ENCODE measurements at places on chromosomes 12 and 14.

- DNase-seq, result no peak
Measured at GRCh38 chr14:70658899-70659298, 17.2 kb downstream of the TTC9 start.

- DNase-seq, result peak; percentile 48
Measured at GRCh38 chr12:124737772-124738635, 125.7 kb downstream of the SCARB1 start.

GRCh38 chr14:96297000-96297399 lies 41.0 kb downstream of the BDKRB1 start:
- DNase-seq, result no peak

GRCh38 chr12:96196781-96197180 lies 2.6 kb downstream of the ELK3 start:
- DNase-seq, result no peak

DNA sequence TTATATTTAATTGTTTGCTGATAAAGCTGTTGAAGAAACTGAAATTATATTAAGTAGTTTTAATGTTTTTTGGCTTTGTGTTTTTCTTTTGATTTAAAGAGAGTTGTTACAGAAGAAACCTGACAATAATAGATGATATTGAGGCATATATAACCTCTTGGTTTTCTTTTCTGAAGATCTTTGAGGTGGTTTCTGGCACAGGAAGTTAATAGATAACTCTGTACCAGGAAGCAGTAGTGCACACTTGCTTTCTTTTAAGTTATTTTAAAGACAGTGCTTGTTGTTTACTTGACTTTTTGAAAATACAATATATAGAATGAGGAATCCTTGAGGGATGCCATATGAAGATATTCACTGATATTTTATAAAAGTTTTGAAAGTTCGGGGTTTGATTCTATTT lies 209.0 kb upstream of the FBXO33 start:
- no peak for DNase-seq

DNA sequence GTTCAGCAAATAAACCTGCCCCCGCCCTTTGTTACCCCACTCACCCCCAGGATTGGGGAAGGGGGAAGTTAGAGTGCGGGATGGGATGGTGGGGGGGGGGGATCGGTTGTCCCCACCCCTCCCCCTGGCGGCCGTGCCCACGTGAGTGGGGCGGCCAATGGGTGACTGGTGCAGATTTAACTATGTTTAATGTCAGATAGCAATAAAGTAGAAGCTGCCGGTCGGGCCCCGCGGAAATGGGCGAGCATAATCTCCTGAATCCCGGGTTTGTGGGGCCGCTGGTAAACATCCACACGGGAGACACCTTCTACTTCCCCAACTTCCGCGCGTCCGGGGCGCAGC lies at the start of gene HOXC12:
HOXC12 (plus strand) TSS at position 210 of the 342 bp plus-strand sequence; CDS start at position 237, 27 bp downstream.
- no peak for DNase-seq

- DNase-seq, result no peak
Measured at GRCh38 chr12:3832738-3833137, 40.5 kb downstream of the PARP11 start.

DNA sequence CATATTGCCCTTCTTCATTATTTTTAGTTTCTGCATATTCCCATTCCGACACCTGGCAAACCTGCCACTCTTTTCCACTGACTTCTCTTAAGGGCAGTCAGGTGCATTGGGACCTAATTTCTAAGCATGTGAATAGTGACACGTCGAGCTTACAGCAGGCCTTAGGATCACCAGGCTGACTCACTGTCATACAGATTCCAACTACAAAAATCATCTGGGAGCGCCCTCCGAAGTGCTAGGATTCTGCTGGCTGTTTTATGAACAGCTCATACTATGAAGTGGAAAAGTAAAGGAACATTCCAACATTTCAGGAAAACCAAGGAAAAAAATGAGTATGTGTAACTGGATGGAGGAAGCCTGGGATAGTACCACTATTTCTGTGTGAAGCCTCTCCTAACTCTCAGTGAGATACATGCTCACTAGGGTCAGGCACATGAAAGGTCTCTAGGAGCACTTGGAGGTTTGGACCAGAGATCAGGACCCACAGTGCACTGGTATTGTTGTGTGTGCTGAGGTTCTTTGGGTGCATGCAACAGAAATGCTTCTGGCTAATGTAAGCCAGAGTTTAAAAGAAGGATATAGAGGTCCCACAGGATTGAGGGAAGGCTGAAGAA lies 257.4 kb downstream of the ZFP36L1 start:
- DNase-seq, result peak; percentile 33

- peak; percentile 37 for DNase-seq
Measured at GRCh38 chr14:54881761-54882401, 20.7 kb downstream of the GCH1 start.

- no peak for DNase-seq
Measured at GRCh38 chr12:43079476-43079875, 472.5 kb downstream of the ADAMTS20 start.

GRCh38 chr12:66196806-66197205 lies 7.8 kb downstream of the IRAK3 start:
- DNase-seq, result no peak

- no peak for DNase-seq
Measured at GRCh38 chr12:4031703-4032291, 158.6 kb upstream of the PARP11 start.

- DNase-seq, result no peak
Measured at GRCh38 chr14:34023824-34024767, 73.2 kb upstream of the EGLN3 start.

DNA sequence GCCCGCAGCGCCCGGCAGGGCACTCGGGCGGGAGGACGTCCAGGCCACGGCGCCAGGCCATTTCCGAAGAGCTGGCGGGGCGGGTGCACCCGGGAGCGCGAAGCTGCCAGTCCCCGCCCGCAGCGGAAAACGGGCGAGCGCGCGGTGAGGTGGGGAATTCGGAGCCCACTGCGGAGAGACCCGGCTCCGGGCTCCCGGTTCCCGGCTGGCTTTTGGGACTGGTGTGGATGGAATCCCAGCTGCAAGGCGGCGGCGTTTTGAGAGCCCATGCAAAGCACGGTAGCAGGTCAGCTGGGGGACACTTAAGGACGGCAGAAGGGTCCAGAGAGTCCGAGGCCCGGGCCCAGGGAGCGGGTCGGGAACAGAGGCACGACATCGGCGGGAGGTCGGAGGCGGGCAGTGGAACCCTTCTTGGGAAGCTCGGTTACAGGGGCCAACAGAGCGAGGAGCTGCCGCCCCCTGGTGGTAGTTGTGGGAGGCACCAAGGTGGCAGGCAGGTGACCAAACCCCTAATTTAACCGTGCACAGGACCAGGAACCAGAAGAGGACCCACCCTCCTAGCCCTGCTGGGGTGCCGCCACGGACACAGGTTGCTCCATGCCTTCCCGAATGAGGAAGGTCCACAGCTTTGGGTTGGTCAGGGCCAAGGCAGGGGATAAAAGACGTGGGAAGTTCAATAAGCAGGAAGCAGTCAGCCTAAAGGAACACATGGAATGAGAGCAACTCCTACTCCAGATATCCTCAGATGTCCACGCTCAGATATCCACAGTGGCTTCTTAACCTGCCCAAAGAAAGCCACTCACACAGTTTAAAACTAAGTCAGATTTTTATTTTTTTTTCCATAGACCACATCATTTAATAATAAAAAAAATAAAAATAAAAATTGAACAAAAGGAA lies 685 bp upstream of the CDH24 start:
- DNase-seq, result peak; percentile 83

GRCh38 chr14:68307790-68308168 lies 485.1 kb downstream of the ZFP36L1 start:
- no peak for DNase-seq

GRCh38 chr12:122870867-122871664 lies 24.9 kb downstream of the VPS37B start:
- DNase-seq, result no peak

GRCh38 chr14:77561881-77562280 lies 54.6 kb downstream of the SPTLC2 start:
- DNase-seq, result no peak

DNA sequence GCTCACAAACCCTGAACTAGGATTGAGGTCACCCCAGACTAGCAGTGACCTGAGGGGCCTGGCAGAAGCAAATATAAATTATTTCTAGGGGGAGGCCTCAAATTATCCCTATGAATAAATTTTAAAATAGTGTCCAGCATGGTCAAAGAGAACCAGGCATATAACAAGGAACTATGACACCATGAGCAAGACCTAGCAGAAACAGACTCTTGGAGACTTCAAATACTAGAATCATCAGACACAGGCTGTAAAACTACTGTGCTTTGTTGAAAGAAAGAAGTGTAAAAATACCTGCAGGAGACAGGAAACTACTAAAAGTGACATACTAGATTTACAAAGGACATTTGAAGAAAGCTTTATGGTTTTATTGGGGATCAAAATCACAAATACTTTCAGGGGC lies 3.2 kb upstream of the BCL7A start:
- no peak for DNase-seq

GRCh38 chr14:64045091-64045490 lies 192.3 kb downstream of the SYNE2 start:
- DNase-seq, result no peak

GRCh38 chr14:73236157-73236556 lies 1.1 kb upstream of the PAPLN start:
- DNase-seq, result no peak

DNA sequence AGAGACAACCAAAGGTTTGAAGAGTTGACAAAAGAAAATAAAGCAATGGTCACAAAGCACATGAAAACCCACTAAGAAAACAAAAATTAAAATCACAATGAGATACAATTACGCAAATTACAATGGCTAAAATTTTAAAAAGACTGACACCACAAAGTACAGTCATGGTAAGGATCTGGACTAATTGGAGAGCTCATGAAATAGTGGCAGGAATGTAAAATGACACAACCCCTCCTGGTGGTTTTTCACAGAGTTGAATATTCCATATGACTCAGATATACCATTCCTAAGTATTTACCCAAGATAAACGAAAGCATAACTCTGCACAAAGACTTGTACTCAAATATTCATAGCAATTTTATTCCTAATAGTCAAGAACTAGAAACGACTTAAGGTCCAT lies 65.9 kb downstream of the NOVA1 start:
- DNase-seq, result no peak

DNA sequence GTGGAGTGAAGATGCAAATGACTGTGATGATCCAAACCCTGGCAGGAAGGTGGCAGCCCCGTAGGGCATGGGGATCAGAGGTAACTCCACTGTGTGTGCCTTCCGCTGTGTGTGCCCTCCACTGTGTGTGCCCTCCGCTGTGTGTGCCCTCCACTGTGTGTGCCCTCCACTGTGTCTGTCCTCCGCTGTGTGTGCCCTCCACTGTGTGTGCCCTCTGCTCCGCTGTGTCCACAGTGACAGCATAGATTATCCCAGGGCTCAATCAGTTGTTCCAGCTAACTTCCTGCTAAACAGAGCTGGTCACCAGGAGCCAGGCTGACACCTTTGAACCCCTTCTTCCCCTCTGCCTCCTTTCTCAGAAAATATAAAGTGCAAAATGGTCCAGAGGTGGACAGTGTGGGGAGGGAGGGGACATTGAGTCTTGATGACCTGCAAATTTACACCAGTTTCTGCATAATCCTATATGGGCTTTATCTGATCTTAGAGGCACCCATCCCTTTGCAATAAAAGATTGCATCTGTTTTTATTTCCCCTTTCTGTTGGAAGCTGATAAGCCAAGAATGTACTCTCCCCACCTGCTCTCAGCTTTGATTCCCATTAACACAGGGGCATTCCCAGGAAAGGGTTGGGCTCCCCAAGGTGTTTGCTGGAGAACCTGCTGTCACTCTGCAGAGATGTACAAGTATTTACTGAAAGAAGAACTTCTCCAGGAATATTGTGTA lies 21.6 kb upstream of the HNF1A start:
- DNase-seq, result no peak

- peak; percentile 42 for DNase-seq
Measured at GRCh38 chr14:73457041-73457923, 1.1 kb downstream of the NUMB start.

- DNase-seq, result no peak
Measured at GRCh38 chr14:94386085-94387031, 2.0 kb downstream of the SERPINA1 start.

DNA sequence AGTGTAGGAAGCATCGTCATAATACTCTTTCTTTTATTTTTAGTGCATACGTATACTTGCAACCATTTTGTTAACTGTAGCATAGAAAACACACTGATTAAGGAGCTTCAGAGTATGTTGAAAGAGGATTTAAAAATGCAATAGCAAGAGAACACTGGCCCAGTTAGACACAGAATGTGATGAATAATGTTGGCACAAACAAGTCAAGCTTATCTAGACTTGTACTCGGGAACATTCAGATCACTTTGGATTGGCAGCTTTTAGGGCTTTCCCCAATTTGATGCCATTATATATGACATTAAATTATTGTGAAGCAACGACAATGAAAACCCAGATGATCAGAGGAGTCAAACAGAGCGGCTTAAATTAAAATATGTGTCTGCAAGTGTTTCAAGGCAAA lies 468.1 kb downstream of the PRKD1 start:
- DNase-seq, result no peak

- no peak for DNase-seq
Measured at GRCh38 chr14:103273145-103273744, 60.8 kb upstream of the EIF5 start.

DNA sequence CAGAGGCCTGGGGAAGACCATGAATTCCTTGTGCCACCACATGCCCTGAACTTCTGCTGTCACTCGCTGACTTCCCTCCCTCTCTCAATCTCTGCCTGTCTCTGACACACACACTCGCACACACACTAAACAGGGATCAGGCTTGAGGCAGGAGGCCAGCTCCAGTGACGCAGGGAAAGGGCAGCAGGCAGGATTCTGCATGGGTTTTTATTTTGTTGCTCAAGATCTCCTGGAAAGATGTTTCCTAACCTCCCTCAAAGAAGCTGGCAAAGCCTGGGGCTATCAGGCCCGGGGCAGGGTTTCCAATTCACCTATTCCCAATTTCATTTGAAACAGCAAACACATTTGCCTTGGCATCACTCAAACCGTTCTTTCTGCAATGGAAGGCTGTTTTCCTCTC lies 27.7 kb upstream of the PEX5 start:
- DNase-seq, result no peak

GRCh38 chr12:51837286-51837685 lies 11.2 kb downstream of the FIGNL2 start:
- DNase-seq, result no peak

DNA sequence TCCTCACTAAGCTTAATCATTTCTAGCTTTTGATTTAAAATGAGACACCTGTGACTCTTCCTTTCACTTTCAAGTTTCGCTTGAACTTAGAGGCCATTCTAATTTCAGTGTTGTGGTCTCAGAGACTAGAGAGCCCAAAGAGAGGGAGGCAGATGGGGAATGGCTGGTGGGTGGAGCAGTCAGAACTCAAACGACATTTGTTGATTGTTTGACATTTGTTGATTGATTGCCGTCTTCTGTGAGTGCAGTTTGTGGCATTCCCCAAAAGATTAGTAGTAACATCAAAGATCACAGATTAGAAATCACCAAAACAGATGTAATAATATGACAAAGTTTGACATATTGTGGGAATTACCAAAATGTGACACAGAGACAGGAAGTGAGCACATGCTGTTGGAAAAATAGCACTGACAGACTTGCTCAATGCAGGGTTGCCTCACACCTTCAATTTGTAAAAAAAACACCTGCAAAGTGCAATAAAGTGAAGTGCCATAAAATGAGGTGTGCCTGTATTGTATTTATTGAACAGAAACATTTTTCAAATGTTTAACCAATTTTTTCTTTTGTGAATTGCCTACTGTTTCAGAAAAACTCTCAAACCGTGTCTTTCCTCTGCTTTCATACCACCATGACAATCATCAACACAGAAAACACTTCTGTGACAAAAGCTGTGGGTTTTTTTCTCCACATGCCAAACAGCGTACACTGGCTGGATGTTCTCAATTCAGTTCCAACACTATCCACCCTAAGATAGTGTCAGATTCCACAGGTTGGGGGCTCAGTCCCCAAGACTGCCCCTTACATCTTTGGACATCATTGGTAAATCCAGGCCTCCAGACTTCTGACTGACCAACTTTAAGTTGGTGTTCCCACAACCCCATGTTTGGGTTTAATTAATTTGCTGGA lies 376.3 kb upstream of the RGS6 start:
- DNase-seq, result no peak

All from SJSA1 (cell line).